ENCODE measurements at places on chromosomes 2 and 18. TPM values are rescaled to one million over a fixed set of nuclear protein-coding genes. Genes with fewer than 3 reads are reported as not detected.

The AP1S3 gene
- 3.2 TPM for total RNA-seq

The TSPYL6 gene
- not detected for total RNA-seq

The CFC1 gene
- total RNA-seq = not detected

The INHA gene
- total RNA-seq = 0.12 TPM

The MDH1B gene
- 1.2 TPM for total RNA-seq

Measured in RPMI7951 (cell line).